ENCODE measurements at places on chromosomes 1 and 21.

- peak; percentile 25 for DNase-seq
Observed at GRCh38 chr1:108570128-108570527, 10.2 kb downstream of the EEIG2 start.

GRCh38 chr1:208977638-208978256 is 605.8 kb upstream of the CAMK1G start:
- no peak for DNase-seq

GRCh38 chr1:14742181-14742980 is 143.9 kb downstream of the KAZN start:
- peak; percentile 89 for DNase-seq

- DNase-seq: no peak
Observed at GRCh38 chr1:6163973-6164617, 16.0 kb downstream of the CHD5 start.

- DNase-seq: peak; percentile 15
Observed at GRCh38 chr1:177181280-177181630, 10.5 kb downstream of the BRINP2 start.

- peak; percentile 70 for DNase-seq
Observed at GRCh38 chr1:248873993-248874533, 15.2 kb upstream of the ZNF692 start.

- DNase-seq: no peak
Observed at GRCh38 chr1:236491469-236492136, 32.2 kb upstream of the LGALS8 start.

GRCh38 chr21:19995253-19995652 is 1003.0 kb upstream of the NCAM2 start:
- DNase-seq: no peak

DNA sequence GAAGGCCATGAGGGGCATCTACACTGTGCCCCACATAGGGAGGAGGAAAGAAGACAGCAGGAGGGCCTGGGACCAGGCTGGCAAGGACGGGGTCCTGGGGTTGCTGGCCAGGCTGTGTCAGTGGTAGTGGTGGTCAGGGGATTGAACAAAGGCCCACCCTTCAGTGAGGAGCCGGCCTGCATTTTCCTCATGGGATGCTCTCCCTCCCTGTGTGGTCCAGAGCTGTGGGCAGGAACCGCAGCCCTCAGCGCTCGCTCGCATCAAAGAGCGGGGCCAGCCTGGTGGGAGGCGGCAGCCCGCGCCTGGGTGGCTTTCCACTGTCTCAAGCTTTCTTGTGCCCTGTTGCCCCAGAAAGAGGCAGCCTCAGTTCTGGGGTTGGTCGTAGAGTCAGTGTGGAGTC is 24.8 kb downstream of the LHX4 start:
- DNase-seq: no peak
